ENCODE measurements at places on chromosomes 2 and 18. TPM values are rescaled to one million over a fixed set of nuclear protein-coding genes. Genes with fewer than 3 reads are reported as not detected.
A peak's percentile ranks its signal among the peaks of the same experiment; 100 is the strongest.

Gene ARHGAP15
- polyA plus RNA-seq = 0.10 TPM

Gene PTPRM
- 30.9 TPM for polyA plus RNA-seq

Gene COL4A3
- polyA plus RNA-seq = 0.70 TPM

Gene GCA
- polyA plus RNA-seq = 1.6 TPM

Gene FOXD4L1
- not detected for polyA plus RNA-seq

Gene REG3A
- polyA plus RNA-seq = not detected

Gene PROC
- polyA plus RNA-seq = not detected

Gene NT5C1B
- polyA plus RNA-seq = 0.88 TPM

Gene RBM45
- polyA plus RNA-seq = 17.4 TPM

Gene IAH1
- 135 TPM for polyA plus RNA-seq

Gene RNU2-63P
- not detected for polyA plus RNA-seq

Gene CCDC68
- polyA plus RNA-seq = 0.18 TPM

Gene ZNF385B
- 0.30 TPM for polyA plus RNA-seq

DNA sequence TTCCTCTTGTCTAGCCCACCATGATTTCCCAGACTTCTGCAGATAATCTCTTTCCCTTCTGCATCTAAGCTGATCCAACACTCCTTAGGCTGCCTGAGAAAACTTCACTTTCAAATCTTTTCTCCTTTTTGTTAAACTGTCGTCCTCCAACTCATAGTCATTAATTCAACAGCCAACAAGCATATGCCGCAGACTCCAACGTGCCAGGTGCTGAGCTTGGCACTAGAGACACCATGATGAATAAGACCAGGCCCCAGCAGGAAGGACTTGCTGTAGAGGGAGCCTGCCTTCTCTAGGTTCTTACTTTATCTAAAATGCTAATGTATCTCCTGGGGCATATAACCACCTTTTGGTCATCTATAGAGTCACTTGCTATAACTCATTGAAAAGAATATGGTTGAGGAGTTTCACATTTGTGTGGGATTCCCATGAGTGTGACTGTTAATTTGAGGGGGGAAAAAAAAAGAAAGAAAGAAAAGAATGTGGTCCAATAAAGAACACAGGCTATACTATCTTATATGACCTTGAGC lies 51.0 kb downstream of the ANKRD44 start:
- no peak for DNase-seq

DNA sequence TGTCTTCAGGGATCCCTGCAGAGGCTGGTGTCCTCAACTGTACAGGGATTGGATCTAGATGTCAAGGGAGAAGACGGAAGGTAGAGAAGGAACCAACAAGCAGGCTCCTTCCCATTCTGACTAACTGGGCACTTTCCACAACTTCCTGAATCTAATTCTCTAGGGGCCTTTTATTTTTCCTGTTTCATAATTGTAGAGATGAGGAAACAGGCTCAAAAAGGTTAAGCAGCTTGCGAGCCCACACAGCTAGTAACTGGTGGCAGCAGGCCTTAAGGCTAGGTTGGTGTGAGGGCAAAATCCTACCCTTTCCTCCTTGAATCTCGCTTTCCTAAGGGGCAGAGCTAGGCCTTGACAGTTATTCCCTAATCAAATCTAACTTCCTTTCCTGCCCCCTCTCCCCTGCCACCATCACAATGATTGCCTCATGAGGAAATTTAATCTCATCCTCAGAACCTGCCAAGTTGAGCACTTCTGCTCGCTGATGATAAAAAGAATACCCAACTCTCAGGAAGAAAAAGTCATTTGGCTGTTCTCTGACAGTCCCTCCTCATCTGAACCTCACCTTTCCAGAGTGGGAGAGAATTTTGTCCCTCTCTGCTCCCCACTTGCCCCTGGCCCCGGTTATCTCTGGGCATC lies 35.7 kb upstream of the POLE4 start:
- peak; percentile 28 for DNase-seq

GRCh38 chr2:174623106-174623637 lies 25.6 kb upstream of the WIPF1 start:
- no peak for DNase-seq

DNA sequence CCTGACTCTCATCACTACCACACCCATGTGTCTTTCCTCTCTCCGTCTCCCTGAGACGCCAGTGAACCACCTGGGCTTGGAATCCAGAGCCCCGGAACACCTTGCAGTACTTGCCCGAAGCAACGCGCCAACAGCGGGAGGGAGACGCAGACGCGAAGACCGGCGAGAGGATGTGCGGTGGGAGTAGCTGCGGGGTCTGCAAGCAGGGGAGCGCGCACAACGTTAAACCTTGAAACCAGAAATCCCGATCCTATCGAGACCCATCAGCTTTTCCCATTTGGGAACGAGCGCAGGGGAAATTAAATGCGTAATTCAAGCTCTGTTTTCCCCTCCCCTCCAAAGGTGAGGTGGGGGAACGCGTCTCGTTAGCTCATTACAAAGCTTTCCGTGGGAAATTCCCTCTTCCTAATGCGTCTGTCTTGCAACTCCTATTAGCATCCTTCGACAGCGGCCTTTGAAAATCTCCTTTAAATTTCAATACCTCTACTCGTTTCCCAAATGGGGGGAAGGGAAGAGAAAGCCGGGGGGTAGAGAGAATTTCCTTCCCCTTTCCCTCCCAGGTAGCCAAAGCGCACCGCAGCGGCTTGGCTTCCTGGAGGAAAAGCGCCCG lies 421 bp upstream of the CNTNAP5 start:
- DNase-seq = no peak

DNA sequence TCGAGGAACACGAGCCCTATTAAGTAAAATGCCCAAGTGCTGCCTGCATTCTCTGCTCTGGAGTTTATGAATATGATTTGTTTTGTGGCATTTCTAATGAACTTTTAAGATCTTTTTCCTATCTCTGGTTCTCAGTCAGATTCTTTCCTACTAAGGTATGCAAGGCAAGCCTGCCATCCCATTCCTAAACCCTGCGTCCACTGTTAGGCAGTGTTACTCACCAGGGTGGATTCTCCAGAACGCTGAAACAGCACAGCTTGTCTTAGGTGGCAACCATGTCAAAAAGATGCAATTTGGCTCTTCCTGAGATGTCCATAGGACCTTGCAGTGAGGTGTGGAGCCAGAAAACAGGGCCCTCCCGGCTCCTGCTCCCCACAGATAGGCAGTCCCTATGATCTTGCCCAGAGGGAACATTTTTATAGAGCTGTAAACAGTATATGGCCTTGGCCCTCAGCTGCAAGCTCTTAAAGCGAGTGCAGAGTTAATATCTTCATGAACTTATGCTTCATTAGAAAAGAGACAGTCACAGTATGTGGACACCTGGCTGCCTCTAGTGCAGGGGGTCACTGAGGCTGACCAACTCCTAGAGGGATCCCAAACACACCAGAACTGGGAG lies 84.4 kb downstream of the TPGS2 start:
- DNase-seq = peak; percentile 77

- DNase-seq = no peak
Measured at GRCh38 chr18:72468021-72468710, 76.0 kb downstream of the CBLN2 start.

GRCh38 chr2:165970663-165971062 lies 17.1 kb upstream of the TTC21B start:
- DNase-seq = no peak

- no peak for DNase-seq
Measured at GRCh38 chr2:161782615-161783014, 158.4 kb downstream of the SLC4A10 start.

GRCh38 chr2:225207471-225207870 lies 165.2 kb upstream of the DOCK10 start:
- DNase-seq = no peak

DNA sequence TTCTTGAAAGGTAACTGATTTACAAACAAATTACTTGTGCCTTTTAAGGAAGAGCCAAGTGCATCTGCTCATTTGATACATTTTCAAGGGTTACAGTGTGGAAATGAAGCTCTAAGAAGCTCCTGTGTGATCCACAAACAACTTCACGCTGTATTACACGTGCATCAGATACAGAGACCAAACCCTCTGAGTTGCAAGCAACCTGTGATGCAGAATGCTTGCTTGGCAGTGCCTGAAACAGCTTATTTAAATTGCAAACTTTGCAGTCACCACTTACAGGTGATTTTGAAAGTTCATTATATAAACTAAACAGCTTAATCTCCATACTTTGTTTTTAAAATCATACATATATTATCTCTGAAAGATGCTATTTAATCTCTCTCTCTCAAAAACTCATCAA lies 50.1 kb downstream of the ZEB2 start:
- DNase-seq = no peak

GRCh38 chr18:73888565-73888964 lies 259.1 kb downstream of the FBXO15 start:
- no peak for DNase-seq

DNA sequence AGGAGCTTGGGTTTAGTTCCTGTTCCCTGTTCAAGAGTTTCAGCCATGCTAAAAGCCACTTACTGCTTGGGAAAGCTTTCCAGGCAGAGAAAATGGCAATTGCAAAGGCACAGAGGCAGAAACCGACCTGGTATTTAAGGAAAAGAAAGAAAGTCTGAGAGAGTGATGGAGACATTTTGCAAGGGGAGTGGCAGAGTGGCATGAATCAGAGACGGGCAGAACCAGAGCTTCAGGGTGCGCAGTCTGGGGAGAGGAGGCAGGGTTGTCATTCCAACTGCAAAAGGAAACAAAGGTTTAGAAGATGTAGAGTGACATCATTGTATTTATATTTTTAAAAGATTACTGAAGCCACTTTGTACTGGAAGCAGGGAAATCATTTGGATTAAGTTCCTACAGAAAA lies 14.9 kb upstream of the GNAL start:
- no peak for DNase-seq

DNA sequence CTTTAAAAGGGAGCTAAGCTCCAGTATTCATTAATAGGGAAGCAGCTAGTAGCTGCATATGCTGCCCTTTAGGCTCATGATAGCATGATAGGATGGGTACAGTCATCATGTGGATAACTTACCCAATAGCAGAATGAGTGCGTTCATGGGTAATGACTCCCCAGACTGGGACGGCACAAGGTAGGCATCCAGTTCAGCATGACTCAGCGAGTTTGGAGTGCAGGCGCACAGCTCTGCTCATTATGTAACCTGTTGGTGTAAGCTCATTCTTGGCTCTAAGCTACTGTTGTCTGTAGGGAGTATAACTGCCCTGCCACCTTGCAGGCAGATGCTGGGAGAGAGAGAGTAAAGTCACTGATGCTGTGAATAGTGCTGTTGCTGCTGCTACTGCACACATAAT lies 209.2 kb upstream of the SYT4 start:
- peak; percentile 1 for DNase-seq

GRCh38 chr2:233165895-233166661 lies 85.4 kb upstream of the ATG16L1 start:
- peak; percentile 11 for DNase-seq

GRCh38 chr2:144156736-144157640 lies 362.9 kb downstream of the ZEB2 start:
- no peak for DNase-seq

GRCh38 chr2:100256416-100256815 lies 65.9 kb downstream of the LONRF2 start:
- peak; percentile 15 for DNase-seq

DNA sequence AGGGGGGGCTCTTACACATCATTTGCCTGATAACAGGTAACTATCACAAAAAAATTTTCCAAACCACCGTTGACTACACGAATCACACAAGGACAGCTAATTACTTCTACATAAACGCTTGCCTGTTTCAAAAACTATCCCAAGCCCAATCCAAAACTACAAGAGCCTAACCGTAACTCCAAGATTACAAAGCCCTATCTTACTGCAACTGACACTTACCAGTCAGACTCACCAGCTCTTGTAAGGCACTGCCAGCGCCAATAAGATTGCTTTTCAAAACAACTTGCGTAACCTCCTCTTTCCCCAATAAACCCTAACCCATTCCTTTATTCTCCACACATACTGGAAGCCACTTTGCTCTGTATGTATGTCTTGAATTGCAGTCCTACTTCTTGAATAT lies 148.4 kb downstream of the NBAS start:
- no peak for DNase-seq

DNA sequence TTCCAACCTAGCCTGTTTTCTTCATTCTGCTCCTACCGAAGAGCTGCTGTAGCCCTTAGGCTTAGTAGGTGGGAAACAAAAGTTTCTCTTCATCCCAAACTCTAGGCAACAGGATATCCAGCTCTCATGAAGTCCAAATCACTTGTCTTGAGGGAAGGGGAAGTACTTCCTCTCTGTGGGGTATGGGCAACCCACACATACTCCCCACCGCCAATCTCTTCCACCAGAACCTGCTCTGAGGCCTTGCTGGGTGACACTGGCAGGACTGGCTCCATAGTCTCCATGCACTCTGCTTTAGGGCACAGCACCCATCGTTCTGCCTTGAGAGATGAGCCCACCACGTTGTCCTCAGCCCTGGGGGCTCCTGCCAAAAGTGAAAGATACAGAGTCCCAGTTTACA lies 173.0 kb downstream of the NCK2 start:
- DNase-seq = no peak

GRCh38 chr2:111634050-111634794 lies 249.8 kb downstream of the ANAPC1 start:
- DNase-seq = peak; percentile 7

- DNase-seq = no peak
Measured at GRCh38 chr2:155975734-155976133, 356.8 kb downstream of the NR4A2 start.
